ENCODE measurements at places on chromosomes 12 and 14. TPM values are rescaled to one million over a fixed set of nuclear protein-coding genes. Genes with fewer than 3 reads are reported as not detected.

GRCh38 chr12:30515351-30515750 lies 180.3 kb downstream of the IPO8 start:
- DNase-seq = no peak

DNA sequence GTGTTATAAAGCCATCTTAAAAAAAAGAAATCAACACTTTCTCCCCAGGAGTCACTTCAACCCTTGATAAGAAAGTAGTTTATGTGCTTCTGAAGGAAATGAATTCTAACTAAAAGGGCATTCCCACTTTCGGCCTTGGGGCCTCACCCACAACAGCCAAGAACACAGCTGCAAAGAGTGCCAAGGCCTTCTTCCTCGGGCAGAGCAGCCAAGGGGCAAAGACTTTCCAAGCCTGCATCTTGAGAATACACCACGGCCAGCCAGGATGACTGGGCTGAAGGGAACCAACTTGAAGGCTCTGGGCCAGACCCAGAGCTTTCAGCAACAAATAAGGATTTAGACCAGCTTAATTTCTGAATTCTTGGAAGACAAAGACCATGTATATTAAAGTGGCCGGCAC lies 60.4 kb upstream of the FOXN3 start:
- no peak for DNase-seq

DNA sequence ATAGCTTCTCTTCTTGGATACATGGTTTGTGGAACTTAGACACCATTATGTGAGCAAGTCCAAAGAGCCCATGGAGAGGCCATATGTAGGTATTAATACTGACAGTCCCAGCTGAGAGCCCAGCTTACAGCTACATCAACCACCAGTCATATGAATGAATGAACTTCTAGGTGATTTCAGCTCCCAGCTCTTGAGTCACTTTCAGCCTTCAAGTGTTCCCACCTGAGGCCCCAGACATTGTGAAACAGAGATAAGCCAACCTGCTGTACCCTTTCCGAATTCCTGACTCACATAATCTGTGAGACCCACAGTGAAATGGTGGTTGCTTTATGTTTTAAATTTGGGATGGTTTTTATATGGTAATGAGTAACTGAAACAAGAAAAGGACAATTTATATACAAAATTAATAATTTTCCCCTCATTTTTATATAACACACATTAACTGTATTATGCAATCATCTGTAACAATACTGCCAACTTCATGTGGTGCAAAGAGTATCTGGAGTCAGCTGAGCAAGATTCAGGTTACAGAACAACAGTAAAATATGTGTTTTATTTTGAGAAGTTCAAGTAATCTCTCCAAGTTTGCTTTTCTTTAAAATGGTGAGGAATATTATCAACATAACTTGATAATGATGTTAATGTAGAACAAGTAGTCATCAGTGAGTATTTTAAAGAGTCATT lies 27.7 kb upstream of the FBXO33 start:
- DNase-seq = no peak

DNA sequence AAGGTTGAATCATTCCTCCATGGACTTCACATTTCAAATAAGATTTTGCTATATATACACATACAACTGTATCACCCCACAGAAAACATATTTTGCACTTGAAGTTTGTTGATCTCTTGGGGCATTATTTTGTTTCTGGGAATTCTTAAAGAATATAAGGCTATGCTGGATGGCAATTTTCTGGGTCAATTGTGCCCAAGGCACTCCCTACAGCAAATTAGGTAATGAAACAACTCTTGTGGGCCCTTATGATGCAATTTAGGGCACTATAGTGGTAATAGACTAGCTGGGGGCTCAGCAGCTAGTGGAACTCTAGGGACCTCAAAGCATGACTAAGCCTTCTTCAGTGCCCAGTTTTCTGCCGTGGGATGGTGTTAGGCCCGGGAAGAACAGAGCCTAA lies 444.4 kb downstream of the NRXN3 start:
- no peak for DNase-seq

DNA sequence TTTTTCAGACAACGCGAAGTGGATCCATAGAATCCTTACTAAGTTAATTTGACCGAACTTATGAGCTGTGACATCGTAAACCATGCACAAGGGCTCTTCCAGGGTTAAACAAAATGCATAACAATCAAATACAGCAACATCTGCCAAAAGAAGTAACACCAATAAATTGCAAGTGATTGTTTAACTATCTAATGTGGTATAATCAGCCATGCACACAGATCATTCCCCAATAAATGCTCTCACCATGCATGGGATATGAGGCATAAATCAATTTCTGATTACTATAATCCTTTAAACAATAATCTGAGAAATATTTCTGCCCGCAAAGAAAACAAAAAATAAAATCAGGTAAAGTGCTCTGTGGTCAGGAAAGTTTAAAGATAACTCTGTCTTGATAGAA lies 7.7 kb upstream of the PLEKHG7 start:
- DNase-seq = no peak

- no peak for DNase-seq
These were observed 22.7 kb downstream of the BEST3 start for GRCh38 chr12:69676257-69677012.

GRCh38 chr14:105748204-105748578 lies 221.8 kb downstream of the TMEM121 start:
- no peak for DNase-seq

GRCh38 chr12:40310211-40310610 lies 85.4 kb downstream of the LRRK2 start:
- no peak for DNase-seq

DNA sequence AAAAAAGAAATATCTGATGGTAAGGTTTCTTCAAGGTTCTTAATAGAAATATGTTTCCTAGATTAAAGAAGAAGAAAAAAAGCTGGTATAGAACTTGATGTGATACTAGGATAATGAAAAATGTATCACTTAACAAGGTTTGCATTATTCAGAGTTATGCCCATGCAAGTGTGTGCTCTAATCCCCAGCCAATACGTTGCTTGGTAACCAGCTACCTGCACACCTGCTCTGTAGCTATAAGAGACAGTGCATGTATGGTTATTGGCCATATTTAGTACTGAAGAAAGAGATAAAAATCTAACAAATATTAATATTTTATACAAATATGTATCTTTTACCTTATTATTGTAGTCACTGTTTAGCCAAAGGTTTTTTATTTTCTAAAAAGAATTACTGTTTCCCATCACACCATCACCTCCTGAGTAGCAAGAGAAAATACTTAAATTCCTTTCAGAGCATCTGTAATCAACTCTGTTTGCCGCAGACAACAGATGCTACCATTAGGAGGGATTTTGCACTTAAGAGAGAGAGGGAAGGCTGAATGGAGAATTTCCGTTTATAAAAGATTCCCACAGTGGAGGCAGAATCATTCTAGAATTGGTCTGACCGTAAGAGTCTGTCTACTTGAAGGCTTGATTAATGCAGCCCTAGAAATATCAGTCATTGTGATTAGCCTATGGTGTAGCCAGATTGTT lies 115.6 kb downstream of the NEDD1 start:
- no peak for DNase-seq

DNA sequence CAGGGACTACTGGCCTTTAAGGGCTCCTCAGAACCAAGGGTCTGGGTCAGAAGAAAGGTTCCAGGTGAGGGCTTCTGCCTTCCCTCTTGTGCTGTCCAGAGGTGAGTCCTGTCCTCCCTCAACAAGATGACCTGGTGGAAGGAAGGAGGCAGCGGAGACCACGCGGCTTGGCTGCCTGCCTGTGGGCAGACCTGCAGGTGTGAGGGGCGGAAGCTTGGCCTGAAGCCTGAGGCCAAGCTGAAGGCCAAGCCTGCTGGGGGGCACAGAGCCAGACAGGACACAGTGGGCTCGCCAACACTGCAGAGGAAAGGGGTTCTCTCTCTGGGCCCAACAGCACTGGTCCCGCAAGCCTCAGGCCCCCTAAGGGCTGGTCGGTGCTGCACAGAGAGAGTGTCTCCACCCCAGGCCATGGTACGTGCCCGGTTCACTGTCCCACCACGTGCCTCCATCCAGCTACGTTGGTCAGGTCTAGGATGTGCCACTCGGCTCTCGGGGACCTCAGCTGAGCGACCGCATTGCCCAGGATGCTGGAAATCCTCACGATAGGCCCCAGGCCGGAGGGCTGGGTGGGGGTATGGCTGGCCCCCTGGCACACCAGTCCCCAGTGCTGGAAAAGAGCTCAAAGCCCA lies 170.0 kb upstream of the PRMT8 start:
- DNase-seq = no peak

- no peak for DNase-seq
These were observed 11.3 kb upstream of the EDDM3A start for GRCh38 chr14:20734430-20734806.

DNA sequence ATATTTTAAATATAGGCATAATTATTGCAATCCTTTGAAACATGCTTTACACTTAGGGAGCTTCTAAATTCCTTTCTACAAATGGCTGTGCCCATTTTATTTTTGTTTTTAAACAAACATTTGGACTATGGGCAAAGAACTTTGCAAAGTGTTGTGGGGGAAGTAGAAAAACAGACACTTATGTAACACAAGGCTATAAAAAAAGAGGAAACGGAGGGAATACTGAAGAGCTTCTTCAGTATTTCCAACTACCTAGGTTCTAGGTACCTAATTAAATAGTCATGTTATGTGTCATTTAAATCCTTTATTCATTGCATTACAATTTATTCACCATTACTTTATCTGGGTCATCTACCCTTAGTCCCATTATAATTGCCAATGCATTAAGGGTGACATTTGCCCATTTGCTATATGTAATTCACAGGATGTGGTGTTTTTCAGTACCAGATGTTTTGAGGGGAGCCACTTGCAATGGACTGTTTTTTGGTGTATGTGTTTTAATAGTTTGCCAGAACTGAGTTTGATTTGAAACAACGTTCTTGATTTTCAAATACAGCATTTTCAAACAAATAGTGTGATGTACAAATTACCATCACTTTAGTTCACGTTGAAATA lies 1.5 kb upstream of the MSRB3 start:
- DNase-seq = no peak

- no peak for DNase-seq
These were observed 4.6 kb upstream of the A2ML1 start for GRCh38 chr12:8817856-8818255.

GRCh38 chr12:21526053-21526452 lies at the start of gene SPX:
TSS of gene SPX (plus strand) at chr12:21526296. CDS start at chr12:21526473, 177 bp downstream.
- DNase-seq = no peak

- DNase-seq = no peak
These were observed 226.5 kb upstream of the SOX5 start for GRCh38 chr12:24175929-24176328.

DNA sequence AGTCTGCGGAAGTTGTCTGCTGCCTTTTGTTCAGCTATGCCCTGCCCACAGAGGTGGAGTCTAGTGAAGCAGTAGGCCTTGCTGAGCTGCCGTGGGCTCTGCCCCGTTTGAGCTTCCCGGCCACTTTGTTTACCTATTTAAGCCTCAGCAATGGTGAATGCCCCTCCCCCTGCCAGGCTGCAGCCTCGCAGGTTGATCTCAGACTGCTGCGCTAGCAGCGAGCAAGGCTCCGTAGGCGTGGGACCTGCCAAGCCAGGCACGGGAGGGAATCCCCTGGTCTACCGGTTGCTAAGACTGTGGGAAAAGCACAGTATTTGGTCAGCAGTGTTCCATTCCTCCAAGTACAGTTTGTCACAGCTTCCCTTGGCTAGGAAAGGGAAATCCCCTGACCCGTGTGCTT lies 143.6 kb downstream of the DYRK2 start:
- DNase-seq = no peak

DNA sequence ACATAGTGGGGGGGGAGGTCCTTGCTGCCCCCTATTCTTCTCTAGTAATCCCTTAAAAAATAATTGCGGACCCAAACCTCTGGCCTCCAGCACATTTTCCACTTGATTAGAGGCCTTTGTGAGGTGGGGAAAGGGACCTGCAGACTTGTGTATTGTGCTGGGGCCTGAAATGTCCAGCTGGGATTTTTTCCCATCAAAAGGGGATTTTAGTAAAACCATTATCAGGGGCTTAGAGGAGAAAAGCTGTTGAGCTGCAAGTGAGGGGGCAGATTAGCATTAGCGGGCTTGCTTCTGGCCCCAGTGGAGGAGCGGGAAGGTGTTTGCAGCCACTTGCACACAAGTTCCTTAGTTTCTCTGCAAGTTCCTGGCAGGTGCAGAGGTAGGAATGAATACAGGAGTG lies 13.9 kb downstream of the FBXL14 start:
- DNase-seq = no peak

DNA sequence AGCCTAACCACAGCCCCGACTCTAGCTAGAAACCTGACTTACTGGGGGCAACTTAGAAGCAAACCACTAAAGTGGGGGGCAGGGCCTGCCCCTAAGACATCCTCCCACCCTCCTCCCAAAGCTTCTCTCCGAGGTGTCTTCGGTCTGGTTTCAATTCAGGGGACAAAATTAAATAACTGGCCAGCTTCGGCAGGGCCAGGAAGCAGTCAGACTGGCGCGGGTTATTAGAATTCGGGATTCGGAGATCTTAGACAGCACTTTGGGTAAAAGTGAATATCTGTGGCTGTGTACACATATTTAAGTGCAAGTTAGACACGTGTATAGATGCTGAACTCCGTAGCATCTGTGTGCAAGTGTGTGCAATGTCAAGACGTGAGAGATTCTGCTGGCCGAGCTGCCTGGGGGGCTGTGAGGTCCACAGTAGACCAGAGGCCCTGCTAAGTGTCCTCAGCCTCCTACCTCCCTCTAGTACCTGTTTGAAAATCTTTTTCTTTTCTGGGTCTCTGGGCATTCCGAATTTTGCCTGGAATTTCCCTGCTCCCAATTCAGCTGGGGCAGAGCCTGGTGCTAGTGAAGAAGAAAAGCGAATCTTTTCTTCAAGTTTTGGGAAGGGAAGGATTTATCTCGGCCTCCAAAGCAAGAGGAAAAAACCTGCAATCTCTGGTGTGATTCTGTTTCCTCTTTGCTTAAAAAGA lies 4.0 kb upstream of the HOXC10 start:
- no peak for DNase-seq

GRCh38 chr12:69330475-69331473 lies 17.4 kb upstream of the LYZ start:
- no peak for DNase-seq

DNA sequence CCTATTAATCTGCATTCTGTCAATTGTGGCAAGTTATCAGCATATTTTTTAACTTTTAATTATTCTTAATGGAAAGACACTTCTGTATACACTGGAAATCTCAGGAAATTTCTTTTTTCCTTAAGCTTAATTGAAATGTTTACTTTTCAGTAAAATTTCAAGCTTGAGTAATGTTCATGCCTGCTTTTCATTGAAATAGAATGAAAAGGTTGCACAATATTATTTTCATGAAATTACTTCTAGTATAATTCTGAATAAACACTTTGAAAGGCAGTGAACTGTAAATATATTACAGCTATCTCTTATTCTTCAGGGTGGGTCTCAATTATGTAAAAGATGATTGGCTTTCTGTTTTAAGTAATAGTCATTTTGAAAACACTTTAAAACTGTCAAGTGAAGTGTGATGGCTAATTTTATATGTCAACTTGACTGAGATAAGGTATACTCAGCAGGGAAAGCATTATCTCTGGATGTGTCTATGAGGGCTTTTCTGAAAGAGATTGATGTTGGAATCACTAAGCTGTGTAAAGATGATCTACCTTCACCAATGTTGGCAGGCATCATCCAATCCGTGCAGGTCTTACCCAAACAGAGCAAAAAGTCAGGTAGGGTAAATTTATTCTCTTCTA lies 29.9 kb downstream of the CLEC2D start:
- no peak for DNase-seq

GRCh38 chr12:22242726-22243125 lies 91.8 kb downstream of the ST8SIA1 start:
- DNase-seq = no peak

CACNA1C gene
- 5.2 TPM for total RNA-seq

ADAMTS20 gene
- total RNA-seq = not detected

PPP4R4 gene
- 2.2 TPM for total RNA-seq

TSPAN8 gene
- 39.6 TPM for total RNA-seq

TOMM20L gene
- total RNA-seq = not detected

FOS gene
- 664 TPM for total RNA-seq

SOAT2 gene
- total RNA-seq = 0.78 TPM

SLC8A3 gene
- total RNA-seq = 1.0 TPM

KRT85 gene
- total RNA-seq = not detected

Data from tibial nerve (tissue), 4 donors.